Activated naive CD4-positive, alpha-beta T cell treated with anti-CD3 and anti-CD28 coated beads, Interleukin-2, amount 10 ng/mL, durations not matched to agents 7 days and 5 days (primary cell): ENCODE measurements at places on chromosomes 7 and 10.

- no peak overlapping the region for H3K27ac ChIP-seq
- peaks cover 15% of the 10 kb centered on the region for H3K36me3 ChIP-seq
- DNase-seq, result no peak
Measured at GRCh38 chr7:157619753-157620525, 283.1 kb downstream of the DNAJB6 start.

DNA sequence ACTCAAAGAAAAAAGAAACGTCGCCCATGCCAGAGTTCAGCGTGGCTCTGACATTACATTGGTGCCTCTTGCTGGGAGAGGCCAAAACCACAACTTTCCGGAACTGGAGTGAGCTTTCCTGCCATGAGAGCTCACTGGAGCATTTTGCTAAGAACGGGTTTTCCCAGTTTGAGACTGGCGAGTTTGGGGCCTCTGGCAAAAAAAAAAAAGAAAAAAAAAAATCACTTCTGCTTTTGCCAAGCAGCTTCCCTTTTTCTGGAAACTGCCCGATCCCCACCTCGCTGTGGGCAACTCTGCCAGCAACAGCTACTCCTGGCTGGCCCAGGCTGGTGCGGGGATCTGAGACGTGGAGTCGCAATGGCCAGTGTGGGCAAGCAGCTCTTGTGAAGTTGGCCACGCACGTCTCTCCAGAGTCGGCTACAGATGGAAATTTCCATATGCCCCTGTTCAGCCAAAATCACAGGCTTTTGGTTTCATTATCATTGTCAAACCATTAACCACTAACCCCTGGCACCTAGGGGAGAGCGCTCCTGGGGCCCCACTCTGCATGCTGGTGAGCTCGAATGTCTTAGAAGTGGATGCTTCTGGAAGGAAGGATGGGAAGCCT lies 25.7 kb downstream of the PRKAG2 start:
- peaks cover 15% of the 10 kb centered on the region for H3K4me1 ChIP-seq
- DNase-seq, result peak; percentile 35
- no peak overlapping the region for H3K27ac ChIP-seq
- no peaks in the 10 kb centered on the region for H3K27me3 ChIP-seq
- peak overlapping the region; percentile 9 for H3K4me3 ChIP-seq
- H3K36me3 ChIP-seq, result no peaks in the 10 kb centered on the region

- H3K4me1 ChIP-seq, result peaks cover 8% of the 10 kb centered on the region
- no peak overlapping the region for H3K27ac ChIP-seq
- no peaks in the 10 kb centered on the region for H3K36me3 ChIP-seq
- no peaks in the 10 kb centered on the region for H3K27me3 ChIP-seq
- no peak overlapping the region for H3K4me3 ChIP-seq
Measured at GRCh38 chr7:17185690-17186070, 112.8 kb upstream of the AHR start.

DNA sequence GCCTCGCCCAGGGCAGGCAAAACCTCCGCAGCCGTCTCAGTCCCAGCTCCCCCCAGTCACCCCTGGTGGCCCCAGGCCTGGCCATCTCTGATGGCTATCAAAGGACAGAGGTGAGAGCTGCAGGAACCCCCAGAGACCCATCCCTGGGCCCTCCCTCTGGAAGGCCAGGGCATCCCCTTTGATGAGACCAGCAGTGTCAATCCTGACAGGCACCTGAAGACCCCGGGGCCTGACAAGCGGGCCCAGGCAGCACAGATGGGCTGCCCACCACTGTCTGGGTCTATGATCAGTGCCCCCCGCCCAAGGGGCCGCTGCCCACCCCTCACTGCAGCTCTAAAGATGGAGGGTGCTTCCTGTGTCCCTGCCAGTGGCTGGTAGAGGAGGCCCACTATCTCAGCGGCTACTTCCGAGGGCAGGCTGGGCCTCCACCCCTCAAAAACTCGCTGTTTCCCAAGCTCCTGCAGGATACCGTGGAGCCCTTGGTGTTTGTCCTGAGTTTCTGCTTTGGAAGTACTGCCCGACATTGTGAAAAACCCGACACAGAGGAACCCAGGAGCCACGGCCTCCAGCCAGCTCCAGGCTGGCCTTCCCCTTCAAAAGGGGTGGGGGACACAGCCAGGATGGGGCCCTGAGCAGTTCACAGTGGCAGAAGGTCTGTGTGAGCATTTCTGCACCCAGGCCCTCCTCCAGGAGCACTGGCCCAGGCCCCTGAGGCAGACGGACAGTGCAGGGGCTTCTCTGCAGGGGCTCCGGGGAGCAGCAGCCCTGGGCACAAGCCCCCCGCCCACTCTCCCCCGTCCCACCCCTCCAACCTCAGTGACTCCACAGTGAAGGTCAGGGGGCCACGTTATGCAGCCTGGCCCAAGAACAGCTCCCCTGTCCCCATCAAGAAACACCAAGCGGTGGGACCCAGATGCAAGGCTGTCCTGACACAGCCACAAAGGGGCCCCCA lies 99.2 kb downstream of the PDGFA start:
- H3K36me3 ChIP-seq, result no peaks in the 10 kb centered on the region
- DNase-seq, result no peak

DNA sequence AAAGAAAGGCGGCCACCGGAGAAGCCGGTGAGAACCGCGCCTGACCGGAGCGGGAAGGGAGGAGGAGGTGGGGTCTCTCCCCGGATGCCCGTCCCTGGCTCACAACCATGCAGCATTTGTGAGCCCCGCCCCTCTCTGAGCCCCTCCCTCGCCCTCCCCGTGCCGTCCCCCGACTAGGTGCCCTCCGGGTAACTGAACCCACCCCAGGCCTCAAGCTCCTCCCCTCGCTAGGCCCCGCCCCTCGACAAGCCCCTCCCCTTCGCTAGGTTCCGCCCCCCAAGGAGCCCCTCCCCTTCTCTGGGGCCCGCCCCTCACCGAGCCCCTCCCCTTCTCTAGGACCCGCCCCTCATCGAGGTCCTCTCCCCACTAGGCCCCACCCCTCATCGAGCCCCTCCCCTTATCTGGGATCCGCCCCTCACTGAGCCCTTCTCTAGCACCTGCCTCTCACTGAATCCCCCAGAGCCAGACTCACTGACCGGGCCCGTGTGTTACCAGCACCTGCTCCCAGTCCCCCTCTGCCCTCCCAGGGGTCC lies 42.2 kb upstream of the HSPB1 start:
- no peak overlapping the region for H3K4me3 ChIP-seq
- no peak overlapping the region for H3K27ac ChIP-seq
- DNase-seq, result peak; percentile 67
- no peaks in the 10 kb centered on the region for H3K36me3 ChIP-seq

DNA sequence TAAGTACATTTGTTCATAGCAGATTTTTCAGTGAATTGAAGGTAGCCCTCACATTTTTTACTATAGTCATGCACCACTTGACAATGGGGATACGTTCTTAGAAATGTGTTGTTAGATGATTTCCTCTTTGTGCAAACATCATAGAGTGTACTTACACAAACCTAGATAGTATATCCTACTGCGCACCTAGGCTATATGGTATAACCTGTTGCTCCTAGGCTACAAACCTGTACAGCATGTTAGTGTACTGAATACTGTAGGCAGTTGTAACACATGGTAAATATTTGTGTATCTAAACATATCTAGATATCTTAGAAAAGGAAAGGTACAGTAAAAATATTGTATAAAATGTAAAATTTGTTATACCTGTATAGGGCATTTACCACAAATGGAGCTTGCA lies 41.2 kb downstream of the TAX1BP1 start:
- no peaks in the 10 kb centered on the region for H3K27me3 ChIP-seq
- H3K36me3 ChIP-seq, result peaks cover 7% of the 10 kb centered on the region
- H3K4me1 ChIP-seq, result no peaks in the 10 kb centered on the region
- no peak overlapping the region for H3K27ac ChIP-seq
- no peak overlapping the region for H3K4me3 ChIP-seq

- H3K27me3 ChIP-seq, result no peaks in the 10 kb centered on the region
- no peak for DNase-seq
- H3K27ac ChIP-seq, result no peak overlapping the region
- no peaks in the 10 kb centered on the region for H3K36me3 ChIP-seq
Measured at GRCh38 chr7:15555381-15555859, 6.4 kb downstream of the AGMO start.

DNA sequence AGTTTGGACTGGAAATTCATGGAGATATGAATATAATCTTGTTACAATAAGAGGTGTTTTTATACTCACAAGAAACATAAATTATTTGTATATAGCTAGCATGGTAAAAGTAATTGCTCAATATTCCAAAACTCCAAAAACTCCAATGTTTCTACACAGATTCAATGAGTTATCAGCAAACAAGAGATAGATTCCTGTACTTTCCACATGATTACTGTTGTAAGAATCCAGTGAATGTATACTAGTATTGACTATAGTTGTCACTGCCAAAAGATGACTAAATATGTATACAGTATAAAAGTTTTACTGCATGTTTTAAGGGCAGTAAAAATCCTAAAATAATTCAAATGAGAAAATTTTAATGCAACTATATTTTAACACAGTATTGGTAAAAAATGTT lies 10.7 kb downstream of the ATOH7 start:
- peaks cover 6% of the 10 kb centered on the region for H3K27me3 ChIP-seq
- H3K36me3 ChIP-seq, result no peaks in the 10 kb centered on the region
- H3K4me1 ChIP-seq, result no peaks in the 10 kb centered on the region
- H3K27ac ChIP-seq, result no peak overlapping the region
- no peak overlapping the region for H3K4me3 ChIP-seq

DNA sequence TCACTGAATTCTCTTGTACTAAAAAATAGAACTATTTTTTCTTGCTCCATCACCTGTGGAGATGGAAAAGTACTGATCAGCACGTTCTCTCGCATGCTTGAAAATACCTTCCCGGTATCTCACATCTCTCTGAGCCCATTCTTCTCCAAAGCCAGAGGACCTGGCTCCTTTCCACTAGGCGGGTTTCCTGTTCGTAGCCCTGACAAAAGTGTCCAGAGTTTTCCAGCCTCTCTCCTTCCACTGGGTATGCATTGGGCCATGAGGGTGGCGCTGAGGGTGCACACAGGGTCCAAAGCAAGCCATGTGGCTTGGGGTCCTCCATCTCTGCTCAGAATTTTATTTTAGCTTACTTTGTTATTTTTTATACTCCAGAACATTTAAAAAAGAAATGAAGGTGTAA lies 16.3 kb upstream of the SRGN start:
- no peaks in the 10 kb centered on the region for H3K36me3 ChIP-seq
- H3K4me3 ChIP-seq, result no peak overlapping the region
- DNase-seq, result no peak

DNA sequence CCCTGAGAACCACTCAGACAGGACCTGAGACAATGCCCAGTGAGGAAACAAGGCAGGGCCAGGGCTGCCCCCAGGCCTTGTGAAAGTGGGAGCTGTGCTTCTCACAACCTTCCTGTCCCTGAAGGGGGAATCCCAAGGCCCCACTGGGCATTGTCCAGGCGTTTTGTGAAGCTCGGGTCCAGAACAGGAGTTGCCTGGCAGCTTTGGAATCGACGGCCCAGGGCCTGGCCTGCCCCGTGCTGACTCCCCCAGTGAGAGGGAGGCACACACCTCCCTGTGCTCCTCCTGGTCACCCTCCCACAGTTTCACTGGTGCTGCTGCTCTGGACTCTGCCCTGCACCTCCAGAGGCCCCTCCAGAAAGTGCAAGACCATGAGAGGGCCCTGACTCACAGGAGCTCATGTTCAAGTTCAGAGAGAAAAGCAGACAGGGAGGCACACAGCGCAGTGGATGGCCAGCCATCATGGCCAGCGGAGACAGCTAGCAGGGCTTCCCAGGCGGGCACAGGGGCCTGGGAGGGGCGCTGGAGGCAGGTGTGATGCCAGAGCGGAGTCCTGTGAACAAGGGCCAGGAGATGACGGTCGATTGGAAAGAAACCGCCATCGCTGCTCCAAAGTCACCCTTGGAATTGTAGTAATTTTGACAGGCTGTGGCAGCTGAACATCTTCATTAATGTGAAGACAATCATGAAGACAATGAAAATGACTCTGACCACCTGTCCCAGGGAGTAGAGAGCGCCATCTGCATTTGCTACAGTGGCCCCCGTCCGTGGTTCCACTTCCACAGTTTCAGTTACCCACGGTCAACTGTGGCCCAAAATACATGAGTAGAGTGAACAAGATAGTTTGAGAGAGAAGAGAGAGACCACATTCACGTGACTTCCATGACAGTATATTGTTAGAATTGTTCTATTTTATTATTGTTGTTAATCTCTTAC lies 103.7 kb downstream of the MKI67 start:
- no peak overlapping the region for H3K27ac ChIP-seq
- H3K27me3 ChIP-seq, result peaks cover 21% of the 10 kb centered on the region
- DNase-seq, result no peak

DNA sequence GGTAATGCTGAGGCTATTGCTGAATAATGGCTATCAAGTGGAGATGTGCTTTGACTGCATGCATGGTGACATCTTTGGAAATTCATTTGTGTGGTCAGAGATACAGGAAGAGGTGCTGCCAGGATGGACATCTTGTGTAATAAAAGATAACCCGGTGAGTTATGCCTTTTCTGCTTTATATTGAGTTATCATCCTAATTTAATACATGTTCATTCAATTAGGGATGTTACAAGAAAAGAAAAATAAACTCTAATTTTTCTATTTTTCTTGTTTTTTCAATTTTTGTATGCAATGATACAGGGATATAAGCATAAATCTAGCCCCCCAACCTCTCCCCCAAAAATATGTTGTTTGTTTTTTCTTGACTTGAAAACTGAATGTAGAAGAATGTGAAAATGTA lies 26.4 kb upstream of the LMOD2 start:
- no peaks in the 10 kb centered on the region for H3K27me3 ChIP-seq
- no peaks in the 10 kb centered on the region for H3K36me3 ChIP-seq
- H3K27ac ChIP-seq, result no peak overlapping the region
- no peak for DNase-seq

- H3K4me3 ChIP-seq, result no peak overlapping the region
- H3K27ac ChIP-seq, result no peak overlapping the region
- no peaks in the 10 kb centered on the region for H3K27me3 ChIP-seq
- H3K4me1 ChIP-seq, result peaks cover 6% of the 10 kb centered on the region
- H3K36me3 ChIP-seq, result peaks cover 9% of the 10 kb centered on the region
- DNase-seq, result no peak
Measured at GRCh38 chr10:49498425-49498824, 40.5 kb downstream of the ERCC6 start.

- no peaks in the 10 kb centered on the region for H3K4me1 ChIP-seq
- no peak overlapping the region for H3K4me3 ChIP-seq
- no peaks in the 10 kb centered on the region for H3K36me3 ChIP-seq
- DNase-seq, result no peak
- H3K27me3 ChIP-seq, result no peaks in the 10 kb centered on the region
Measured at GRCh38 chr7:142030294-142030693, 34.6 kb downstream of the MGAM start.

DNA sequence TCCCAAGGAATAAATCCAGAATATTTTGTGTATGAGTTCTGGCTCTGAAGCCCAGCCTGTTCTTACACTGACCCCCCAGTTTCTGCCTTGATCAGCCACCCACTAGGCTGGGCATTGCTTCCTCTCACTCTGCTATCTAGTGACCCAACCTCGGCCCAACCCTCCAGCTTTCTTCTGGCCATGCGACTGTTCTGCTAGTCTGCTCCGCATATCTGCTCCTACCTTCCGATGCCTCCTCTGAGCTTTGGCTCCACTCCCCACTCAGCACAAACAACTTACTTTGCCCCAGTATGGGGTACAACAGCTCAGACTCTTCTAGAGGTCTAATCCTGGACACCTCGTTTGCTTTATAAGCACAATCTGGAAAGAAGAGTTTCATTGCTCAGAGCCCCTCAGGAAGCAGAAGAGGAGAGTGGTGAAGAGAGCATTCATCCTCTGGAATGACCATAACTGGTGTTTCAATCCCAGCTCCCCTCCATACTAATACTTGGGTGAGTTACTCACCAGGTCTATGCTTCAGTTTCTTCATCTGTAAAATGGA lies 99.6 kb downstream of the NPSR1 start:
- no peaks in the 10 kb centered on the region for H3K36me3 ChIP-seq
- DNase-seq, result no peak
- H3K27ac ChIP-seq, result no peak overlapping the region
- no peaks in the 10 kb centered on the region for H3K4me1 ChIP-seq
- H3K4me3 ChIP-seq, result no peak overlapping the region
- H3K27me3 ChIP-seq, result no peaks in the 10 kb centered on the region
